OCI-M1 (cell line): ENCODE measurements at places on chromosomes 7 and 10.

DNA sequence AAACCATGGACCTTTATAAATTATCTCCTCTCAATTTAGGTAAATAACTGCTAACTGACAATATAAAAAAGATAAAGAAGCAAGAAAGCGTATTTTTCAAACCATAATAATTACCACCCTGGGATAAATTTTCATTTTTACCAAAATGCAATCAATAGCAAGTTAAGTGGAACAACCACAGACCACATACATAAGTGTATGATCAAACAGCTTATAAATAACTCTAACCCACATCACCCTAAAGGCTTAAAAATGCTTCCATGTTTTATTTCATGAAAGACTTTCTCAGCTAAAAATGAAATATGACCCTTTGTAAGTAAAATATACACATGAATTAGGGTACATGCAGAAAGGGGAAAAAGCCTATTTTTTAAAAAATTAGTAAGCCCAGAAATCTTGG is 156.5 kb downstream of the SGMS1 start:
- DNase-seq: no peak

- DNase-seq: no peak
Measured at GRCh38 chr7:44461387-44461786, 29.1 kb downstream of the NUDCD3 start.

DNA sequence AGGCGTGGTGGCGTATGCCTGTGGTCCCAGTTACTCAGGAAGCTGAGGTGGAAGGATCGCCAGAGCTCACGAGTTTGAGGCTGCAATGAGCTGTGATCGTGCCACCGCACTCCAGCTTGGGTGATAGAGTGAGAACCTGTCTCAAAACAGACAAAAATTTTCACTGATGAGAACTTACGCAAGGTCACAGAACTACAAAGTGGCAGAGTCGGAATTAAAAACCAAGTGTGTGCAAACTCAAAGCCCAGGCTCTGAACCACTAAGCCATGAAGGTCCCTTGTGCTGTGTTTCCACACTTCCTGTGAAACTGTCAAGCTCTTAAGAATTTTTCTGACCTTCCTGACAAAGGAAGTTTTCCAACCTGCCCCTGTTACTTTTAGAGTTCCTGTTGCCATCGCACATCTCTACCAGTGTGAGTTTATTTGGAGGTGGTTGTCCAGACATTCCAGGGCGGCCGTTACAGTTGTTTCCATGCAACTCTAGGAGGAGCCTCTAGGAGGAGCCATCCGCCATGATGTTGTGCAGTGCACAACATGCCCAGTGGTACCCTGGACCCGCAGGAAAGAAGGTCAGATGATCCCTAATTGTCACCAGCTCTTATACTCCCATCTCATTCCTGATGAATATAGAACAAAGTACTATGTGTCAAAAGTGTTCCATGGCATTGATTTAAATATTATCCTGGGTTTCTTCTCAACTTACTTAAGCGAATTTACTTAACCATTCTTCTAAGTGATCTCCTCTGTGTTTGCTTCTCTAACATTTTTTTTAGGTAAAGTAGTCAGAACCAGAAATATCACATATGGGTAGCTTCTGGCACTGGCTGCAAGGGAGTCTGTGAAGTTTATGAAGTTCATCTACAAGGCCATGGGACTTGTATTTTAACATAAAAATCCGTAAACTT is 49.0 kb upstream of the LYZL1 start:
- DNase-seq: peak; percentile 76

- no peak for DNase-seq
Measured at GRCh38 chr10:122678266-122678665, 21.4 kb downstream of the C10orf120 start.

GRCh38 chr10:128684215-128684614 is 558.0 kb upstream of the MKI67 start:
- no peak for DNase-seq

DNA sequence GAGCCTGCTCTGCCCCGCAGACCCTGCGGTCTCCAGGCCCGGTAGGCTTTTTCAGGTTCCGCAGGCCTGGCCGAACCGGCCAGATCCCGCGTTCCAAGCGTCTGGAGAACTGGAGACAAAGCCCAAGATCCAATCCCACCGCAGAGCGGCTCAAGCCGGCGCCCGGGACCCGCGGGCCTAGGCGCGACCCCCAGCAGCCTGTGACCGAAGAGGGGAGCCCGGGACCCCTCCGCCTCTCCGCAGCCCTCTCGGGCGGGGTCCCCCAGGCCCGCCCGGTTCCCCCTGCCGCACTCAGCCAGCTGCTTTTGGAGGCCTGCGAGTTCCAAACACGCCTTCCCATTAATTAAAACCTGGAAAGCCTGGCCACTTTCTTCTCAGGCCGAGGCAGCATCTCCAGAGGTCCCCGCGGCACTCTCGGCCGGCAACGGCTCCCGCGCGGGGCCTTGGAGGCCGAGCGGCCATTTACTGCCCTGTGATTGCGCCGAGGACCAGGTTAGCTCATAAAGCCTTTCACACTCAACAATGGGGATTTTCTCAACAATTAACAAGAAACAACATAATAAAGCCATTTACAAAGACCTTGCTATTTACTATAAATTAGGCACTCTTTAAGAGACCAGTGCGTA is 16.7 kb downstream of the SKIDA1 start:
- no peak for DNase-seq

DNA sequence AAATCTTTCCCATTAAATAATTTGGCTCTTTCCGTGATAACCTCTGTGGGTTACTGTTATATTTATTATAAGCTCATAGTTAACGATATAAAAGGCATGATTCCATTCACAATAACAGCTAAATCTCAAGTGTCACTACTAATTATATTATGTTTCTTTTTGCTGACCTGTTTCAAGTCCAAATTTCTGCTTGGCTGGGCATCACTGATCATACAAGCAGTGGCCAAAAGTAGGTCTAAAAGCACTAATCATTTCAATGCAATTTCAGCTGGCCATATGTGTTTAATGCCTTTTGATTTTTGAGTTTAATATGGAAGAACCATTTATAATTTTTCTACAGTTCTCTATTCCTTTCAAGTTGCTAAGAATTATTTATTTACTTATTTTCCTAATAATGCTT is 110.7 kb downstream of the SEMA3A start:
- no peak for DNase-seq

DNA sequence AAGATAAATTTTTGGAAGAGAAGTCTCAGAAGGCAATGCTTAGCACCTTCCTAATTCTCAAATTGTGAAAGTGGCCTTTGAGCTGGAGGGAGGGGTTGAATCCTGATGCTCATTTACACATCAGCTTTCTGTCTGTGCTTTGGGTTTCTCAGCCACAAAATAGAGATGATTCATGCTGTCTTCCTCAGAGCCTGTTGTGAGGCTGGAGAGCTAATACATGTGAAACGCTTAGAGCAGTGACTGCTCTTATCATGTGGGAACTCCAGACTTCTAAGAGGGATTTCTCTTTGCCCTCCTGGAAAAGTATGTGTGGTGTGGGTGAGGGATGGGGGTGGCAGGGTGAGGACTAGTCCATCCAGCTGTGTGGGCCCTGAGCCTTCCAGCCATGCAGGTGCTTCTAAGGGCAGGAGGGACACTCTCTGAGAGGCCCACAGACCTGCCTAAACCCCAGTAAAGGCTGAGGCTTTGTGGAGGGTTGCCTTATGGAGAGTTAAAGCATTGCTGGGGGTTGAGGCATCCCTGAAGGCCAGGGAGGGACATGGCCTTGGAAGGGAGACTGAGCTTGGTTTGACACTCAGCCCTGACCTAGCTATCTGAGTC is 4.8 kb upstream of the EVX1 start:
- DNase-seq: no peak

GRCh38 chr7:92650391-92650790 is 60.2 kb upstream of the FAM133B start:
- DNase-seq: no peak

GRCh38 chr10:49606981-49607535 is 3.1 kb upstream of the SLC18A3 start:
- DNase-seq: peak; percentile 92

DNA sequence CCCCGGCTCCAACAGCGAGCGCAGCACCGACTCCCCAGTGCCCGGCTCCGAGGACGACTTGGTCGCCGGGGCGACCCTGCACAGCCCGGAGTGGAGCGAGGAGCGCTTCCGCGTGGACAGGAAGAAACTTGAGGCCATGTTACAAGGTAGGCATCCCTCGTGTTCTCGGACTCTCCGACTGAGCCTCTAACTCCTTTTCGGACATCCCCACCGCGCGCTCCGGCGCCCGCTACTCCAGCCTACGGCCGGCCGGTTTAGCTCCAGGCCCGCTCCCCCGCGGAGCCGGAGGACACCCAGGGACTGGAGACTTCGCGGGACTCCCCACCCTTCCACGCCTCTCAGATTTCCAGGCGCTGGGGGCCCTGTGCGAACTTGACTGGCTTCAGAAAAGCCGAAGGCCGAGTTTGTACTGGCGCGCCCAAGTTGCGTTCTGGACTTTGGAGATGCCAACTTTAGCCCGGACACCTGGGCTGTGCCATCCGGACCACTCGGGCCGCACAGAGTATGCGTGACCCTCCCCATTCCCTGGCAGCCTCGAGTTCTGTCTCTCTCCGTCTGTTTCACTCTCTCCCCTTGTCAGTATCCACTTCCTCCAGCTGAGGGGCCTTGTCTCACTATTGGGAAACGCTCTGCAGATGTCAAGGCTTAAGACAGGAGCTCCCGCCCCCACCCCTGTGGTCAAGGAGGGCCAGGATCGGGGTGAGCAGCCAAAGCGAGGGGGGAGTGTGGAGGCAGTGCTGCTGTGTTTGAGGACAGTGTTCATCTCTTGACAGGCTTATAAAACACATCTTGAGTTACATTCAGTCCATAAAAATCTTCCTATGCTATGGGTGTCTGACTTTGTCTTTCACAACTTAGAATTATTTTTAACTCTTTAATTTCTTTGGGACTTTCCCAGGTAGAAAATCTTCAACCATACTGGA is 777 bp downstream of the BICC1 start:
- DNase-seq: peak; percentile 25

DNA sequence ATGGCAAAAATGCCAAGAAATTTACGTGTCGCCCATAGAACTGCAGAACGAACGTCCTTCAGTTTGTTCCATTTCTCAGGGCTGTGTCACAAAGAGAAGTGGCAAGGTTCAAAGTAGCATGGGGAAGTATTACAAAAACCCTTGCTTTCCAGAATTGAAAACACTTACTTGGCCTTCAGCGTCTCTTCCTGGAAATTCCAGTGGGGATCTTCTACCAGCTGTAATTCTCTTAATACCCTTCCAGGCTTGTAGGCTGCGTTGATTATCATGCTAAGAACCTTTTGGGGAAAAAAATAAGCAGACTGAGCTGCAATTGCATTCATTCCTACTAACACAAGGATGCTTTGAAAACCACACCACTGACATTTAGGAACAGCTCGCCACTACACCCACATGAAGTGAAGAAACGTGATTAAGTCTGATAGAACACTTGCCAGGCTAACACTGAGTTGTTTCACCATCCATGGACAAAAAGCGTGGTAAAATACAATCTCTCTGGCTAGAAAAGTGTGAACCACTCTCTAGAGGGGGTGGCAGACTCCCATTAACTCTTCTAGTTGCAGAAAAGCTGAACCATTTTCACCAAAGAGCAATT is 222.3 kb downstream of the SFMBT2 start:
- DNase-seq: no peak

- DNase-seq: no peak
Measured at GRCh38 chr10:93222211-93222754, 148.6 kb downstream of the CYP26A1 start.

DNA sequence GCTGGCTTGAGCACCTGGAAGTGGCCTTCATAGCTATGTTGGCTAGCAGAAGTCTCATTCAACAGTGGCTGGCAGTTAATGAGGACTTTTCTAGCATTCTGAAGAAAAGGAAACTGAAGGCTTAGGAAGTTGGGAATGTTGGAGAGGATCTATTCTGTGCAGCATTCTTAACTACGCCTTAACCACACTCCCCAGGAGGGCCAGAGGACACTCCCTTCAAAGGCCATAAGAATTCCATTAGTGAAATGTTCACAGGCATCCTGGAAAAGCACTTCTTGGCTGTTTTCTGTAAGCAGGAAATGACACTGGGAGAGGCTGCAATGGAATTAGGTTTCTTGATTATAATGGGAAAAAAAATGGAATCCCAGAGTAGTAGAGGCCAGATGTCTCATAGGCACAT is 188.9 kb downstream of the ARHGAP12 start:
- no peak for DNase-seq

GRCh38 chr7:123682690-123683089 is 27.0 kb downstream of the LMOD2 start:
- DNase-seq: peak; percentile 59

GRCh38 chr7:27419581-27420177 is 177.1 kb downstream of the EVX1 start:
- no peak for DNase-seq

DNA sequence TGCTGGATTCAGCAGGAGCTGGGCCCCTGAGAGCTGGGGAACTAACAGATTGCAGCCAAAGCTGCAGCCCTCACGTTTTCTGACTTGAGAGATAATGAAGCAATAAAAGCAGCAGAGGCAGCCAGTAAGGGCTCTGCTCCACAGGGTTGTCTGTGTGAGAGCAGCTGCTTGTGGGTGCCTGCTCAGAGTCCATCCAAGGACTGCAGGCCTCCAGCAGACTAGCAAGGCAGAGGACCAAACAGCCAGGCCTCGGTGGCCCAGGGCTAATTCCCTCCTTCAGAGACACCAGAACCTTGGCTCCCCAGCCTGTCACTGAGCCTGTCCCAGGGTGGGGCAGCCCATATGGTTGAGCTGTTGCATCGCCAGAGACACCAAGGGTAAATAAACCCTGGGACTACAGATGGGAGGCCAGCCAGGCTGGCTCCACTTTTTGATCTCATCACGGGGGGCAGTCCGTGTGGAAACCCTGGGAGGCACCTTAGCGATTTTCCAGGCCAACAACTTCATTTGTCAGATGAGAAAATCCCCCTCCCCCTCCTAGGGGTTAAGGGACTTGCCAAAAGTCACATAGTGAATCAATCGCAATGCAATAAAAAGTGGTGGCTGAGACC is 229.2 kb downstream of the WDR11 start:
- DNase-seq: no peak
